Right lung (tissue), 10 donors: ENCODE measurements at places on chromosomes 7 and 10.

- no peak for DNase-seq
Measured at GRCh38 chr7:97016381-97017191, 8.0 kb downstream of the DLX5 start.

DNA sequence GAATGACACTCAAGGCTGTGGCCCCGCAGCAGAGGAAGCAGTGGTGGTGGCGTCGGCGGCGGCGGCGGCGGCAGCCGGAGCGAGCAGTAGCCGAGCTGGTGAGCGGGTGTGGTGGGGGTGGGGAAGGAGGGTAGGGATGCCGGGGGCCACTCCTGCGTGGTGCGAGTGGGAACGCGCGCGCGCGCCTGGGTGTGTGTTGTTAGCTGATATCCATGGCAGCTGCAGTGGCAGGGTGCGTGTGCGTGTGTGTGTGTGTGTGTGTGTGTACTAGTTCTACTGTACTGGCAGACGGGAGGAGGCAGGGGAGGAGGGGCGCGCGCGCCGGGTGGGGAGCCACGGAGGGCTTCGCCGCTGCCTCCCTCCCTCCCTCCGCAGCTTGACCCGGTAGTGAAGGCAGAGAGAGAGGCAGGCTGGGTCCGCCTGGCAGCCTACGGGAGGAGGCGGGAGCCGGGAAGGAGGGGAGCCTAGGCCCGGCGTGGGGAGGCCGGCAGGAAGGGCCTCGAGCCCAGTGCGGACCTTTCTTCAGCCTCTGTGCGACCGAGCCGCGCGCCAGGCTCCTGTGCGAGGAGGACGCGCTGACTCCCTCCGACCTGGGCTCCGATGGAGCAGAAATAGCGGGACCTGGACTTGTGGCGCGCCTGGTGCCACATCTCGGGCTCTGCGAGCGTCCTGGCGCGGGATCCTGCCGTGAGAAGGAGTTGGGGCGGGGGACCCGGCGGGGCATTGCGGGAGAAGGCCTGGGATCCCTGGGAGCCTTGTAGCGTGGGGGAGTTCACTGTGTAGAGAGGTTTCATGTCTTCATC lies at the start of gene MAGI2:
TSS of gene MAGI2 (minus strand) at position 110 of the 803 bp plus-strand sequence. CDS start 347 bp downstream, outside the sequence.
- DNase-seq: peak; percentile 86

GRCh38 chr10:43699516-43699915 lies 50.8 kb upstream of the ZNF32 start:
- DNase-seq: no peak

GRCh38 chr7:17939211-17939605 lies 1.1 kb downstream of the SNX13 start:
- DNase-seq: peak; percentile 5

GRCh38 chr10:8312079-8312478 lies 257.6 kb downstream of the GATA3 start:
- DNase-seq: no peak

DNA sequence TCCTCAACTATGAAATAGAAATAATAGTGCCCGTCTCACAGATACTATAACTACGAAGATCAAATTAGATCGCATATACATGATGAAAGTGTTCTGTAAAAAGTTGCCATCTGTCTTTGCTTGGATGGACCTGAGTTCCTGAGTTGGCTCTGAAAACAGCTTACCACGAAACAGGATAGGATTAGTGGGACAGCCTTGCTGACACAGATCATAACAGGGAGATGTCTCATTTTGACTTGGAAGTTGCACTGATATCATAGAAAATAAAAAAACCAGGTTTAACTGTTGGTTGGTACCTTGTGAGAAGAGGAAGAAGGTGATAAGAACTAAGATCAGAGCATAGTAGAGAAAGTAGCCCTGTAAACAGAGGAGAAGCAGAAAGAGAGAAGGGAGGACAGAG lies 79.3 kb upstream of the AGBL3 start:
- DNase-seq: no peak

DNA sequence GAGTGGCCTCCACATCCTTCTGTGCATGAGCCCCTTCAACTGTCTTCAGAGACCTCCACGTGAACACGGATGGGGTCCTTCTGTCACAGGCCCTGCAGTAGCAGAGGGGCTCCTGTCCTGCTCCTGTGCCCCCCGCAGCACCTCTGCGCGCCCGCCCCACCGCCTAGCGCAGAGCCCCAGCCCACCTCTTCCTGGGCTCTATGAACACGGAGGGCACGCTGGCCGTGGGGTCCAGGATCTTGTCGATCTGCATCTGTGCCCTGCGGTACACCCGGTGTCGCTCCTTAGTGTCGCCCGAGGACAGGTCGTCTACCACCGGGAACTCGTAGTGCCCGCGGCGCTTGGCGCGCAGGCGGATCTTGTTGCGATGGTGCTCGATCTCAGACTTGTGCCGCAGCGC lies 71.4 kb upstream of the ATP6V0A4 start:
- no peak for DNase-seq

DNA sequence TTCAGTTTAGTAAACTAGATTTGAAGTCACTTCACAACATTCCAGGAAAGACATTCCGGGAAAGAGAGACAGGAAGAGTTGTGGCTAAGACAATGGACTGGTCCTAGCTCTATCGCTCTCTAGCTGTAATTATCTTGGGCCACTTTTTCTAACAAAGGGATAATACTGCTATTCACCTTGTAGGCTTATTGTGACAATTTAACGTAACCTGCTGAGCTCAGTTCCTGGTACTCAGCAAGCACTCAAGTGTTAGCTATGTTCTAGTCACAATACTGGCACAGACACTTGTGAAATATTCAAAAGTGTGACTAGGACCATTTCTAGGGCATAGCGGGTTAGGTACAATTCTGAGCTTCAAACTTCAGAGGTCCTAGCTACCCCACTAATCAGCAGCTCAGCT lies 12.0 kb upstream of the NRCAM start:
- DNase-seq: no peak

- no peak for DNase-seq
Measured at GRCh38 chr10:123808906-123809305, 82.7 kb downstream of the CPXM2 start.

DNA sequence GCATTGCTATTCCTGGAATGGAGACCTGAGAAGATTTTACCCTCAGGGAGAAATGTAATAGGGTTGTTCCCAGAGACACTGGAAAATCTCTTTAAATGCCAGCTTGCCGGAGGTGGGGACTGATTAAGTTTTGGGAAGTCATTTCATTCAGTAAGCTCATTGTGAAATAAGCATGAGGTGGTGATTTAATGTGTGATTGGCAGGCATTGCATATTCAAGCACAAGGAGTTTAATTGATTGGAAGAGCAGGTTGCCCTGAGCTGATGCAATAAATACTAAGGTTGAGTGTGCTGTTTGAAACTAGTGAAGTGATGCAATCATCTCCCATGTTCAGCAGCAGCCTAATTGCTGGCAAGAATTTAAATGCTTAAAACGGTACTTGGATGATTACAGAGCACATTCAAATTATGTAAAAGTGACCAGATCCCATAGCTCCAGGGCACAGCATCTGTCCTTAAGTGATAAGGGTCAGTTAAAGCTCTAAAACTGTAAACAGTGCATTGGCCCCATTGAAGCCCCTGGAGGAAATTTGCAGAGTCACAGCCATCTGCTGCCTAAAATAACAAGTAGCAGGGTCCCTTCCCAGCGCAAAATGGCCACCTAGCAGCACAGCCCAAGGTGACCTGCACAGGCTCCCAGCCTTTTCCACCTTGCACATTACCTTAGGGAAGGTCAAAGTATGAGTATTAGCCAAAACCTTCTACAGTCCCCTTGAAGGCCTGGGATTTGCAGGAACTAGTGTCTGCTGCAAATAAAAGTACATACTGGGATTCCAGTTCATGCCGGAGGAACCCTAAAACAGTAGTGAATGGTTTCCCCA lies 92.1 kb downstream of the CCDC71L start:
- DNase-seq: no peak

DNA sequence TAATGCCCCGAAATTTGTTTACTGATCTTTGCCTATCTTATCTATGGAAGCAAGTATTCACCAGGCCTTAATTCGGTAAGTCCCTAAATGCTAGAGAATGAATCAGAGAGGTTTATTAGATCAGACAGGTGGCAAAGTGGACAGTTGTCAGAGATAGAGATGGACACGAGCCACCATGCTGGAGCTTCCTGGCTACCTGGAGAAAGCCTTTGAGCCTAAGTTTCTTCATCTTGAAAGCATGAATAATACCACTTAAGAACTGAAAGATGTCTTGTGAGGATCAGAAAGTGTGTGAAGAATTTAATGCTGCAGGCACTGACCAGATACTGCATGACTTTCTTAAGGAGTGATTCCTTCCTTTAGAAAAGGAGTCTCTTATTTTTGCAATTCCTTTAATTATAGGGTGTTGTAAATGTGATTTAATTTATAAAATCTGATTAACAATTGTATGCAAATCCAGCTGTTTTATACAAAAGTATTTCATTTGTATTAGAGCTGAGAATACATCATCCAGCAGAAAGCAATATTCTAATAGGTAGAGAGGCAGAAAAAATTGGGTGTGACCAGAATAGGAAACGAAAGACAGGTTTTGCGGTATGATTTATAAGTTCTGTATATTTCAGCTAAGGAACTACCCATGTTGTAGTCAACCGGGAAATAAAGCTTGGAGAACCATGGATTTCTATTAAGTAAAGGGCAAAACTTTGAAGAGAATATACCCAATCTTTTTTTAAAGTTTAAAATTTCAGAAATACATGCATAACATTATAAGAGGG lies 82.7 kb downstream of the SMURF1 start:
- no peak for DNase-seq

- no peak for DNase-seq
Measured at GRCh38 chr7:138352570-138353461, 107.2 kb upstream of the TRIM24 start.

GRCh38 chr10:77715088-77715487 lies 77.5 kb upstream of the KCNMA1 start:
- DNase-seq: no peak

DNA sequence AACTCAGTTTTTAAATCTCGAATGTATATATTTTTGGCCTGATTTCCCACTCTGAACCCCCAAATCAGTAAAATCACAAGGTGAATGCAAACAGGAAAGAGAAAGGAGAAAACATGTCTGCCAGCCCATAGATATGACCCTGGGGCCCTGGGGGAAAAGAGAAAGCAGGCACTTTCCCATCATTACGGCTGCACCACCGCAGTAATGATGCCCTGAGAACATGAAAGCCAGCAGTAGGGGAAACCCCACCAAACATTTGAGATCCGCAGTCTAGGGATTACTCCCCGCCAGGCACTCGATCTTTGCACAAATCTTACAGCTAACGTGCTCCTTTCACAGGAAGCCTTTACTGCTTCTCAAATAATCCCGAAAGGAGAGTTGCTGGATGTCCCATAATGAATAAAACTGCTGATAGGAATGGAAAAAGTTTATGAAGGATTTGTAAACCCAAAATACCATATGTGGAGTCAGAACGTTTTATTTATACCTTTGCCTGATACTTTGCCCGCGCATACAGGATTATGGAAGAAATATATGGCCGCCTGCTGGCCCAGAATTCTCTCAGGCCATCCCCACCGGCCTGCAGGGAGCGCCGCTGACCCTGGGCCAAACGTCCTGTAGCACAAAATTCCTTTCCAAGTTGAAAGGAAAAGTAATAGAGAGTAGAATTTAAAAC lies 180.0 kb upstream of the INHBA start:
- DNase-seq: no peak

DNA sequence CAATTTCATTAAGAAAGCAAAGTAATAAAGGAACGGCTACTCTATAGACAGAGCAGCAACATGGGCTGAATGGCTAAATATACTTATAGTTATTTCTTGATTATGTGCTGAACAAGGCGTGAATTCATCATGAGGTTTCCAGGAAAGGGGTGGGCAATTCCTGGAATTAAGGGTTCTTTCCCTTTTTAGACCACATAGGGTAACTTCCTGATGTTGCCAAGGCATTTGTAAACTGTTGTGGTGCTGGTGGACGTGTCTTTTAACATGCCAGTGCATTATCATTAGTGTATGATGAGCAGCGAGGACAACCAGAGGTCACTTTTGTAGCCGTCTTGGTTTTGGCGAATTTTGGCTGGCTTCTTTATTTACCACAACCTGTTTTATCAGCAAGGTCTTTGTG lies 28.5 kb upstream of the ZMYND11 start:
- no peak for DNase-seq

DNA sequence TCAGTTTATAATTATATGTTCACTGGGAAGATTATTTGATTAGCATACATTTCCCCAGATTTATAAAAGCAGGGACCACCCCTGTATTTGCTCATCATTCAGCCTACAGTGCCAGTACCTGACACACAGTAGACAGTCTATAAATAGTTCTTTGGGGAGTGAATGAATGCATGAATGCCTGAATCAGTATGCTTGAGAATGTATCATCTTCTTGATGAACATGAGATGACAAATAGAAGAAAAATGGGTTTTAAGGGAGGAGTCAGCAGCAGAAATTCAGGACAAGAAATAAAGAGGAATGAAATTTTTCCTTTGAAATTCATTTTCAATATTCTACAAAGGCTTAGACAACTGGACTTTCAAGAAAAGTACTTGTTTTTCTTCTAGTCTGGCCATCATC lies 295.8 kb upstream of the LRRTM3 start:
- DNase-seq: no peak

GRCh38 chr10:110274072-110274627 lies 30.6 kb downstream of the SMNDC1 start:
- DNase-seq: no peak
